ENCODE measurements at places on chromosomes 2 and 18.

GRCh38 chr18:45785134-45785533 is 40.3 kb upstream of the SIGLEC15 start:
- peak; percentile 27 for DNase-seq

GRCh38 chr2:239268082-239268481 is 132.7 kb downstream of the HDAC4 start:
- DNase-seq: peak; percentile 87

- DNase-seq: no peak
Observed at GRCh38 chr2:183123959-183124221, 353 bp upstream of the NUP35 start.

DNA sequence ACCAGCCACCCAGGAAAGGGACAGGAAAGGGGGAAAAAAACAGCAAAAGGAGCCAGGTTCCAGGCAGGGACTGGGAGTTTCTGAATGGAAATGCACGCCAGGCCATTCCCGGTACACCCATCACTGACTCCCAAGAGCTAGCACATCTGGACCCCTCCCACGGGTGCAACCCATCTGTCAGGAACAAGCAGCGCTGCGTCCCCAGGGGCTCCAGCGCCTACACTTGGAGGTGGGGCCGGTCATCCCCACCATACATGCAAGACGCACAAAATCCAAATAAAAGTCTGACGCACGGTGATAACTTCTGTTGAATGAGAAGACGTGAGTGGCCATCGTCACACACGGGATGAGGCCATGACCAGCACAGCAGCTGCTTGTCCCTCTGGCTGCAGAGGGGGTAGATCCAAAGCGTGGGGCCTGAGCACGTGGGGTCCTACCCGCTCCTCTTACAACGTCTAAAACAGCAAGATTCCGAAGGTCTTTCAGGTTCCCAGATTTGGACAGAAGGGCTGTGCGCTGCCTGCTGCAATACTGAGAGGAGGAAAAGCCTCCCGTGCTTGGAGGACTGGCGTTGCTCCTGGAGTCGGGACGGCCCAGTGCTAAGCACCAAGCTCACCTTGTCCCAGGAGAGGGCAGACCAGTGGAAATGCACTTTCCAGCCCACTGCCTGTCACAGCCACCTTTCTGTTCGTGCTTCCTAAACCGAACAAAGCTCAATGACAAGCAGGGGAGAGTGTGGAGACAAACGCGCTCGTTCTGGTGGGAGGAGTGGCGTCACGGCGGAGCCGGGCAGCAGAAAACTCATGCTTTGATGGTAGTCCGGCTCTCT is 68.9 kb downstream of the NDUFA10 start:
- DNase-seq: no peak

DNA sequence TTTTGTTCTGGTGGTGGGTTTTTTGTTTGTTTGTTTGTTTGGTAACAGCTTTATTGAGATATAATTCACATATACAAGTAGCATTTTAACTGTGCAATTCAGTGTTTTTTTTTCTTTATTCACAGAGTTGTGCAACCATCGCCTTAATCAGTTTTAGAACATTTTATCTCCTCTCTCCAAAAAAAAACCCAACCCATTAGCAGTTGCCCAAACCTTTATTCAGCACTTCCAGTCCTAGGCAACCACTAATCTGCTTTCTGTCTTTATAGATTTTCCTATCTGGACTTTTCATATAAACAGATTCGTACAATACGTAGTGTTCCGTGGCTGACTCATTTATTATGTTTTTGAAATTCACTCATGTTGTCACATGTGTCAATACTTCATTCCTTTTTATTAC is 38.7 kb downstream of the CCDC138 start:
- DNase-seq: no peak

GRCh38 chr2:55490554-55490953 is 29.0 kb upstream of the CFAP36 start:
- no peak for DNase-seq

- DNase-seq: no peak
Observed at GRCh38 chr2:70349921-70350685, 48.2 kb upstream of the FAM136A start.

GRCh38 chr18:4557502-4557901 is 102.4 kb upstream of the DLGAP1 start:
- DNase-seq: no peak

DNA sequence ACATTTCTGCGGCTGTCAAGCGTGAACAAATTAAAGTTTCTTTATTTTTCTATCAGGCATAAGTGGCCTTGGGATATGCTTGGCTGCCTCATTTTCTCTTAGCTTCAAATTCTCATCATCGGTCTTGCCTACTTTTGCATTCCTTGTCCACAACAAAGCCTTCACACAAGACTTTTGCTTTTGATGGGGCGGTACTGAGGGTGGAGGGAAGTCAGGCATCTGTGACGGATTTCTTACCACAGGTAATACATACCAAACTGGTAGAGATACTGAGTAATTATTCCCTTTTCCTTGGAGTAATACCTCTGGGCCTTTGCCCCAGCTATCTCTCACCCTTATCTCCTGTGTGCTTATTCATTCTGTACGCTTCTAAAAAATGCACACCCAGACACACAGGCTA is 468.3 kb upstream of the RGPD4 start:
- no peak for DNase-seq

- peak; percentile 47 for DNase-seq
Observed at GRCh38 chr2:10447300-10447894, 730 bp downstream of the ODC1 start.

- no peak for DNase-seq
Observed at GRCh38 chr18:11951390-11951851, 29.9 kb upstream of the IMPA2 start.

DNA sequence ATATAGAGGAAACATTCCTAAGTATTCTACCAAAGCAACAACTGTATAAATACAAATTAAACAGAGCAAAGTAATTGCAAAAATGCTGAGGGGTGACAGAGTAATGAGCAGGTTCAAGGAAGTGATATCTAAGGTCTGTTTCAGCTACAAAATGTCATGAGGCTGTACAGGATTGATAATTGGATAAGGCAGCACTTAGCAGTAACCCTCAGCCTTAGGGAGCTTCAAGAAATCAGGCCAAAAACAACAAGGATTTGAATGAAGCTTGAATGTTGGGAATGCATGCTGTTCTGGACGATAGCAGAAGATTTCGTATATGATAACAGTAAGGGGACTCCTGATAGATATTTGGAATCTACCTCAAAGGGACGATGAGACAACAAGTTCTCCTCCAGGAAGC is 142.0 kb upstream of the MMADHC start:
- no peak for DNase-seq

GRCh38 chr2:96970248-96970875 is 16.0 kb downstream of the FAM178B start:
- peak; percentile 64 for DNase-seq

All from small intestine (tissue), 16 donors.